ENCODE measurements at places on chromosomes 1 and 21.

DNA sequence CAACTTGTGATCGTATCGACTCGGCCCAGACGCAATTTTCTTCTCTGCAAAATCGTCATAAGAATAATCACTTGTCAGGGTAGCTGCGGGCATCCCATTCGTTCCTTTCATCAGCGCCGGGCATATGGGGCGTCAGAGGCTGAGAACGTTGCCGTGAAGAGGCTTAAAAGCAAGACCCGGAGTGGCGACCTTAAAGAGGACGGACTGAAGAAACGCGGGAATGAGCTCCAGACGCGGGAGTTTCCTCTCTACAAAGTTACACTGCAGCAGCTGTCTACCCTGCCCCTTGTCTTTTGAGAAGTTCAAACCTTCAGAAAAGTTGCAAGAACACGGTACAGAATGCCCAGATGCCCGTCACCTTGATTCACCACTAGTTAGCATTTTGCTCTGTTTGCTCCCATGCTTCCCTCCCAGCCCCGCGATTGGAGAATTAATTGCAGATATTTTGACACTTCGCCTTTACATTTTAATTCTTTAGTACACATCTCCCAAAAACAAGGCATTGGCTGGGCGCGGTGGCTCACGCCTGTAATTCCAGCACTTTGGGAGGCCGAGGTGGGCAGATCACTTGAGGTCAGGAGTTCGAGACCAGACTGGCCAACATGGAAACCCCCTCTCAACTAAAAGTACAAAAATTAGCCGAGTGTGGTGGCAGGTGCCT lies 967 bp downstream of the CENPS start:
- DNase-seq, result no peak

GRCh38 chr1:116231752-116232151 lies 120.6 kb downstream of the MAB21L3 start:
- no peak for DNase-seq

DNA sequence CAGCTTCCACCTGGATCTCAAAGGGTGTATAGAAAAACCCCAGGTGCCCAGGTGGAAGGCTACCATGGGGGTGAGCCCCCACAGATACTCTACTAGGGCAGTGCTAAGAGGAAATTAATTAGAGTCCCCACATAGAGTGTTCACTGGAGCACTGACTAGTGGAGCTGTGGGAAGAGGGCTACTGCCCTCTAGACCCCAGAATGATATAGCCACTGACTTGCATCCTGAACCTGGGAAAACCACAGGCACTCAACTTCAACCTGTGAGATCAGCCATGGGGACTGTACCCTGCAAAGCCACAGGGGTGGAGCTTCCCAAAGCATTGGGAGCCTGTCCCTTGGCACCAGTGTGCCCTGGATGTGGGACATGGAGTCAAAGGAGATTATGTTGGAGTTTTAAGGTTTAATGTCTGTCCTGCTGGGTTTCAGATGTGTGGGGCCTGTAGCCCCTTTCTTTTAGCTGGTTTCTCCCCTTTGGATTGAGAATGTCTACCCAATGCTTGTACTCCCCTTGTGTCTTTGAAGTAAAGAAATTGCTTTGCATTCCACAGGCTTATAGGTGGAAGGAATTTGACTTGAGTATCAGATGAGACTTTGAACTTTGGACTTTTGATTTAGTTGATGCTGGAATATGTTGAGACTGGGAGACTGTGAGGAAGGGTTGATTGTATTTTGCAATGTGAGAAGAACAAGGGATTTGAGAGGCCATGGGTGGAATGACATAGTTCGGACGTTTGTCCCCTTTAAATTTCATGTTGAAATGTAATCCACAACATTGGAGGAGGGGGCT lies 31.8 kb upstream of the CDC14A start:
- no peak for DNase-seq

- DNase-seq, result no peak
Observed at GRCh38 chr21:28592205-28592865, 400.3 kb downstream of the LTN1 start.

GRCh38 chr1:182198006-182198605 lies 136.6 kb upstream of the ZNF648 start:
- no peak for DNase-seq

DNA sequence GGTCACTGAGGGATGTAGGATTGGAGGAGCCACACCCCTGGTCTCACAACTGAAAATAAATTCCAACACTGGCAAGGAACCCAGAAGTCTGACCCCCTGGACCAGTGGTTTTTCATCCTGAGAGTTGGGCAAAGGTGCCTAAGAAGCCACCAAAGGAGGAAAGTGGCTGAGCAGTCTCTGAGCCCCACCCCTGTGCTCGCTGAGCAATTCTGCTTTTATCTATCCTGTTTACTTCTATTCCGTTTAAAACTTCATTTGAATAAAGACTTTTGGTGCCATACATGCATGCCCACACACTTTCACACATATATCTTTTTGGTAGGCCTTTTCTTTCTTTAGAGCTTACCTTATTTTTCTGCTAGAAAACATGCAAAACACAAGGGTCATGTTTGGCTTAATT lies 13.9 kb upstream of the CD53 start:
- no peak for DNase-seq

- DNase-seq, result no peak
Observed at GRCh38 chr1:221067721-221068120, 188.5 kb downstream of the HLX start.

GRCh38 chr1:160284220-160284781 lies 632 bp downstream of the PEX19 start:
- DNase-seq, result peak; percentile 44

DNA sequence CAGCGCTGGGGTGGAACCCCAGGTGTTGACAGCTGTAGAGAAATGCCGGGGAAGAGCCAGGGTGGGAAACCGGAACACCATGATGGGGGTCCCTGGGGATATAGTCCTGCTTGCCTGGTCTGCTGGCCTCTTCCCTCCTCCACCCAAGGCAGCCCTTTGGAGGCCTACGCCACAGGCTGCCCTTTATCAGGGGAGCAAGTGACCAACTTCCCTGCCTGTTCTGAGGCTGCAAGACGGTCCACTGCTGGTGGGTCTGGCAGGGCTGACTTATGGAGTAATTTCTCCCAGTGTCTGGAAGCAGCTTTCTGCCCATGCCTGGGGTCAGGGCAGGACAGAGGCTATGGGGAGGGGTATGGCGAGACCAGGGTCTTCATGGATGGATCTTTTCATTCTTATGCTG lies 50.8 kb upstream of the EDN2 start:
- no peak for DNase-seq

DNA sequence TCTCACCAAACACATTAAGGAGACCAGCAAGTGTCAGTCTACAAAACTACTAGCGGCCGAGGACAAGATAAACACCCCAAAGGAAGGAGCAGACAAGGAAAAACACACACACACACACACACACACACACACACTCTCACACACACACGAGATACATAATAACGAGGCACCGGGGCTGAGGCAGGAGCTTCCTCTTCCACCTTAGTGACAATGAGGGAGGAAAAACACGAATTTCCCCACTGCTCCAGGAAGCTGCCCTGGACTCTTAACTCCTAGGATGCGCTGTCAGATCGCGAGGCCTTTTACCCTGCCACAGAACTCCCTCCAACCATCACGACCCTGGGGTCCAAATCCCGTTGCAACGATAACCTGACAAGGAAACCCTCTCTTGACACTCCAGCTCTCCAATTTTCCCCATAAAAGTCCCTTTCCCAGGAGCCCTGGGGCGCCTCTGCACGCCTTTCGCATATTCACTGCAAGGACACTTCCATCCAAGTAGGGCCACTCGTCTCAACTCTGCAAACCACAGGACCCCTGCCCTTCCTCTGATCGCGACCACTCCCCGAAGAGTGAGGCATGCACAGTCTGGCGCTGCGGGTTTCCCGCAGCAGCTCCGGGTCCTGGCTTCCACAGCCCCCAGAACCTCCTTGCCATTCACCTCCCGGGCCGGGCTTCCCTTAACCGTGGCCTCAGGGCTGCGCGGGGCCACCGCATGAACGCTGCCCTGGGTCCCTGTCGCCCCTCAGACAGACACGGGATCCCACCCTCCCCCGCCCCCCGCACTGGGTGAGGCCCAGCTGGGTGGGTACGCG lies 581 bp downstream of the ETV3 start:
- DNase-seq, result peak; percentile 39

DNA sequence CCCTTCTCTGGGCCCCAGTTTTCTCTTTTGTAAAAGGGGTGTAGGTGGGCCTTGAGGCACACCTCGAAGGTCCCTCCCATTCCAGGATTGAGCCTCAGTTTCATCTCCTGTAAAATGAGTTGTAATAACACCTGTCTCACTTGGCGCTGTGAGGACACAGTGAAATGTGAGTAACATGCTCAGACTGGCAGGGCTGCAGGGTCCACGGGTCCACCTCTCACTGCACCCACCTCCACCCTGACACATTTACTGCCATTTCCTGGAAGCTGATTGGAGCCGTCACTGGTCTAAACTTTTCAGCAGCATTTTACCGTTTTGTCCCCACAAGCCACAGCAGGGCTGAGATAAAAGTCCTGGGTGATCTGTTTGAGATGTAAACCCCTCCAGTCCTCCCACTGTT lies 398.0 kb downstream of the PTPRU start:
- no peak for DNase-seq

- no peak for DNase-seq
Observed at GRCh38 chr1:210978974-210979354, 155.0 kb downstream of the KCNH1 start.

DNA sequence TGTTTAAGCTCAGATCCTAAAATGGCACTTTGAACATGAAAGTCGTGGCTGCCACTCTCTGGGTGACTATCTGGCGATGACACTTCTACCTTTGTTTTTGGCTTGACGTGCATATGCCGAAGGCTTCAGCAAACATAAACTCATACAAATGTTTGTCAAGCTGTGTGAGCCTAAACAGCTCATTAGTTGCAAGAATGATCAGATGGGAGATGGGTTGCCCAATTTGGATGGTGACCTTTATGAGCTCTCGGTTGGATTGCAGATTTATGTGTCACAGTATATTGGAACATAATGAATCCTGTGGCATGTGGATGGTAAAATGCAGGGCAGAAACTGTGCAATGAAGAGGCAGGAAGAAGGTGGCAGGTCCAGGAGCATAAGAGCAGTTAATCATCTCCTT lies 229.3 kb downstream of the DISC1 start:
- DNase-seq, result no peak

DNA sequence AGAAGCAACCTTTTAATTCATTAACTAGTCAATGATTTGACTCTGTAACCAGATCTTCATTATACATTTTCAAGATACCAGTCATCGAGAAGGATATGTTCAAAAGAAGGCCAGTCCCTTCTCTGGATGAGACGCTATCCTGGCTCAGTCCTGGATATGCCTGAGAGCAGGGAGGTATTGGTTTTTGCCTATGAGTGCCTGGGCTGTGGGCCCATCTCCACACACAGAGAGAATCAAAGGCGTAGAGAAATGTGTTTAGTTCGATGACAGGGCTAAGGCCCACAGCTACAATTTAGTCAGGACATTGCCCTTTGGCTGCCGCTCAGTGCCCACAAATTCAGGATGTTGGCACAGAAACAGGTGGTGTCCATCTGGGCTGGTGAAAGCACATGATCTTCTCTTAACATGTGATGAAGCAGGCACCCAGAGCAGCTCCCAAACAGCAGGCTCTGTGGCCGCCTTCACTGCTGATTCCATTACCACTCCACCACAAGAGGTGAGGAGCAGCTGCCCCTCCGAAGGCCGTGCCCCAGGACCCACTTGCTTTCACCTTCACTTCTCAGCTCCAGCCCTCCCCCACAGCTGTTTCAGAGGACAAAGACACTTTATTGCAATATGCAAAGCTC lies 24.7 kb downstream of the ACKR1 start:
- DNase-seq, result no peak

Measured in NCI-H1417 (cell line).